Left renal cortex interstitium (tissue), 4 donors: ENCODE measurements at places on chromosomes 6 and 20. TPM values are rescaled to one million over a fixed set of nuclear protein-coding genes. Genes with fewer than 3 reads are reported as not detected.

ERVFRD-1 gene
- polyA plus RNA-seq: 0.32 TPM

DNA sequence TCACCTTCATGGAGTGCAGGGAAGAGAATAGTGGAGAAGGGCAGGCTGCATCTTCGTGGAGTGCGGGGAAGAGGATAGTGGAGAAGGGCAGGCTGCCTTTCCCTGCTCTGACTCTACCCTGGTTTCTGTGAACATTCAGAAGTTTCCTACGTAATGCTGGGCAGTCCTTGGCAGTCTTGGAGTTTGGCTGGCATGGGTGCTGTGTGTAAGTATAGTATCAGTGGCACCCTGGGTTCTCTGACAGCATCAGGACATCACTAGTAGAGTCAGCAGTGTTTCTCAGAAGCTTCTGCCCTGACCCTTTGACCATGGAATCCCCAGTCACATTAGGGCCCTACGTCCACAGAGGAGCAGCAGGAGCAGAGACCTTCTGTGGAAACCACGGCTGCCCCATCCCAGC lies 352.9 kb downstream of the NRN1 start:
- no peak for DNase-seq

- no peak for DNase-seq
Observed at GRCh38 chr6:118580585-118581419, 32.7 kb downstream of the PLN start.

DNA sequence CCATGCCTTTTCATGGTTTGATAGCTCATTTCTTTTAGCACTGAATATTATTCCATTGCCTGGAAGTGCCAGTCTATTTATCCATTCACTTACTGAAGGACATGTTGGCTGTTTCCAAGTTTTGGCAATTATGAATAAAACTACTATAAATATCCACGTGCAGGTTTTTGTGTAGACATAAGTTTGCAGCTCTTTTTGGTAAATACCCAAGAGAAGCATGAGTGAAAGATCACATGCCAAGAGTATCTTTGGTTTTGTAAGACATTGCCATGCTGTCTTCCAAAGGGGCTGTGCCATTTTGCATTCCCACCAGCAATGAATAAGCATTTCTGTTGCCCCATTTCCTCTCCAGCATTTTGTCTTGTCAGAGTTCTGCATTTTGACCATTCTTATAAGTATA lies 120.9 kb downstream of the MANEA start:
- DNase-seq: no peak

TRDN gene
- 2.2 TPM for polyA plus RNA-seq

RSPO4 gene
- polyA plus RNA-seq: 0.93 TPM

GRCh38 chr6:3664625-3665041 lies 86.9 kb downstream of the PXDC1 start:
- peak; percentile 48 for DNase-seq

DNA sequence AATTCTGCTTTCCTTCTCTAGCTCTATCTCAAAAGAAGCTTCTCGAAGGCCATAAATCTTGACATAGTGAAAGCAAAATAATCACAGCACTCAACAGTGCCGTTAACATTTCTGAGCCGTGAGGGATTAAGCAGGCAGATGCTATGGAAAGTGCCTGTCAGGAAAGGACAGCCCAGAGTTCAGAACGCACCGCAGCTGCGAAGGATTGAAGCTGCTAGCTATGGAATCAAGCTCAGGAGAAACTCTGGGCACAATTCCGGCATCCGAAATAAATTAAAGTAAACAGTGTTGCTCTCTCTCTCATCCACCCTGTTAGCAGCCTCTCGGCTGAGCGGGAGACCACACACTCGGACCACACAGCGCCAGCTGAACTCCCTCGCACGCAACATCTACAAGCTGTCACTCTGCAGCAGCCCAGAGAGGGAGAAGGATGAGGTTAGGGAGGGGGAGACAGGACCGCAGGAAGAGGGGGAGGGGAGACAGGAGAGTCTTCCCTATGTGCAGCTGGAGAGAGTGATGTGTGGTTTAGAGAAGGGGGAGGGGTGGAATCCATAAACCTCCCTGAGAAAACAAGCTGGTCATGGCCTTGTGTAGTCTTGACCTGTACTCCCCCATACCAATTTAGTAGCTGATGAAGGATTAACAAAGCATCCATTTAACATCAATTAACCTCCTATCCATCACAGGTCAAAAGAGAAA lies 9.0 kb downstream of the EXOC2 start:
- peak; percentile 75 for DNase-seq

DNA sequence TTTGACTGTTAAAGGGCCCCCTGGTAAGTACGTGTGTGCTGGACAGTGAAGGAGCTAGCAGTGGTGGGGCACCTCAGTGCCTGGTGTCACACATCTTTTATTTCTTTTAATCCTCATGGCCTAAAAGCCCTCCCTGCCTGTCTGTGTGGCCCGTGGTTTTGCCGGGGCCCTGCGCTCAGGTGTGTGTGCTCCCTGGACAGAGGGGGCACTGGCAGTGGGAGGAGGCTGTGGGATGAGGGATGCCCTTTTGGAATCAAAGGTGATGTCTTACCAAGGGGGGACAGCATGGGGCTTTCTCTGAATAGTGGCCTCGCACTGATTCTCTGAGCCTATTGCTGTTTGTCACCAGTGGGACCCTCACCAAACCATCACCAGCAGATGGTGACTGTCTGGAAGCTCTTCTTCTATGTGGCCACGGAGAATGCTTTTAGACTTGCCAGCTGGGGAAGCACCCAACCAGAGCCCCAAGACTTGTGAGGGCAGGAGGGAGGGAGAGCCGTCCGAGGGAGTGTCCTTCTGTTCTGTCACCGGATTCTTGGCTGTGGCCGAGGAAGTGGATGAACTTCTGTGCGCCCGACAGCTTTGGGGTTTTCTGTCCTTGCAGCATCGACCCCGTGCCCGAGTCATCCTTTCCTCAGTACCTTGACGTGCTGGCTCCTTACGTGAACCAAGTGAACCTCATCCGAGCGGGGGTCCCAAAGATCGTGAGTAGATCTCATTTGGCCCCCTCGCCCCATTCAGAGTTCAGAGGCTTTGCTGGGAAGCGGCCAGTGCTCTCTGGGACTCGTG lies 18.1 kb downstream of the PNLDC1 start:
- DNase-seq: no peak

DNA sequence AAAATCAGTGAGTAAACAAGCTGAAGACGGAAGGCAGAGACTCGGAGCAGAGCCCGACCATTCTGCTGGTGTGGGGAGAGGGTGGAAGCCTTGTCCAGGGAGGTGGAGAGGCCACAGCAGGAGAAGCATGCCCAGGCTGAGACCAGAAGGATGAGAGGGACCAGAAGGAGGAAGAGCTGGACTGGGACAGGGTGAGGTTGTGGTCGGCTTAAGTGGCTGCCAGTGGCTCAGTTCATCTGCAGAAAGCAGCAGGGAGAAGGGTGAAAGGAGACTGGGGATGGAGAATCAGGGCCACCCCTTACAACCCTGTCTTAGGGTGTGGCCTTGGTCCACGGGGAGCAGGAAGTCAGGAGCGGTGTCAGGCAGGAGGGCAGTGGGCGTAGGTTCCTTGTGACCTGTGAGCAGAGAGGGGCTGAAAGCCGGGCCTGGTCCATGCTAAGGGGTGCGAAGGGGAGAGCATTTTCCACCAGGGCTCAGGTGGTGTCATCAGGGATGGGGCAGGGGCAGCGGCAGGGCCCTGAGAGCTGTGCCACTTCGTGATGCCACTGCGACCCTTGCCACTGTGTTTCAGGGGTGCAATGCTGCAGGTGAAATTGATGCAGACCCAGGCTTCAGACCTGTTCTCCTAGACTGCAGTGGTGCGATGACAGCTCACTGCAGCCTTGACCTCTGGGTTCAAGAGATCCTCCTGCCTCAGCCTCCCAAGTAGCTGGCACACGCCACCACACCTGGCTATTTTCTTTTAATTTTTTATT lies 81.1 kb downstream of the TTLL2 start:
- DNase-seq: no peak

ARID1B gene
- 68.2 TPM for polyA plus RNA-seq

GRCh38 chr6:35273822-35274559 lies 14.5 kb downstream of the ZNF76 start:
- DNase-seq: no peak

GRCh38 chr6:70112716-70113115 lies 190.2 kb downstream of the COL9A1 start:
- no peak for DNase-seq

- DNase-seq: no peak
Observed at GRCh38 chr6:80480421-80481157, 374.1 kb downstream of the BCKDHB start.

DNA sequence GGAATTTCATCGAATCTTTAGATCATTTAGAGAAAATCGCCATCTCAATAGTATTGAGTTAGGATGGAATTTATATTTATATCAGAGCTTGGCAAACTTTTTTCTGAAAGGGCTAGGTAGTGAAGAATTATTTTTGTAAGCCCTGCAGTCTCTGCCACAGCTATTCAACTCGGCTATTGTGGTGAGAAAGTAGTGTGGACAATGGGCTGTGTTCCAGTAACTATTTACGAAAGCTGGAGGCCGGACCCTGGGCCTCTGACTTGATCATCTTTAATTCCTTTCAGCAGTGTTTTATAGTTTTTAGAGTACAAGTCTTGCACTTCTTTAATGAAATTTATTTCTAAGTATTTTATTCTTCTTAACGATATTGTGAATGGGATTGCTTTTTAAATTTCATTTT lies 201.5 kb downstream of the FARS2 start:
- no peak for DNase-seq

PSORS1C1 gene
- 0.21 TPM for polyA plus RNA-seq

SLC22A3 gene
- polyA plus RNA-seq: 4.3 TPM

DNA sequence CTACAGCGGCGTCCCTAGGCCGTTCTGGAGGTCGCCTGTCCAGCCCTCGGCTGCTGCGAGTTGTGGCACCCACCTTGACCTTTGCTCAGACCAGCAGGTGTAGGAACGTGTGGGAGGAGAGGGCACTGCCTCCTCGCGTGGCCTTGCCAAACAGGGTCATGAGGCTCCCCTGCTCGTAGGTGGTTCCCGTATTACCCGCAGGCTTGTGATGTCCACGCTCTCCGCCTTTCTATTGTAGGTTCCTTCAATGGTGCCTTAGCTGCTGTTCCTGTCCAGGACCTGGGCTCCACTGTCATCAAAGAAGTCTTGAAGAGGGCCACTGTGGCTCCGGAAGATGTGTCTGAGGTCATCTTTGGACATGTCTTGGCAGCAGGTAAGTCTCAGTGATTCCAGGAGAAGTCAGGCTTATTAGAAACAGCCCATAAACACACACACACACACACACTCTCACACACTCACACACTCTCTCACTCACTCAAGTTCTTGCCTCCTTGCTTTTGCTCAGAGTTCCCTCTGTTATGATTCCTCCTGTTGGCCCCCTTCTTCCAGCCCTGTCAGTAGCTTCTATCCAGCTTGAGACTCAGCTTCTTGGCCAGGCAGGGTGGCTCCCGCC lies 942 bp downstream of the ACAT2 start:
- DNase-seq: no peak

MDFI gene
- 40.6 TPM for polyA plus RNA-seq

SLC16A10 gene
- polyA plus RNA-seq: 27.7 TPM

GSTA2 gene
- 0.19 TPM for polyA plus RNA-seq

GRCh38 chr6:154543628-154544027 lies 33.1 kb upstream of the CNKSR3 start:
- no peak for DNase-seq

DNA sequence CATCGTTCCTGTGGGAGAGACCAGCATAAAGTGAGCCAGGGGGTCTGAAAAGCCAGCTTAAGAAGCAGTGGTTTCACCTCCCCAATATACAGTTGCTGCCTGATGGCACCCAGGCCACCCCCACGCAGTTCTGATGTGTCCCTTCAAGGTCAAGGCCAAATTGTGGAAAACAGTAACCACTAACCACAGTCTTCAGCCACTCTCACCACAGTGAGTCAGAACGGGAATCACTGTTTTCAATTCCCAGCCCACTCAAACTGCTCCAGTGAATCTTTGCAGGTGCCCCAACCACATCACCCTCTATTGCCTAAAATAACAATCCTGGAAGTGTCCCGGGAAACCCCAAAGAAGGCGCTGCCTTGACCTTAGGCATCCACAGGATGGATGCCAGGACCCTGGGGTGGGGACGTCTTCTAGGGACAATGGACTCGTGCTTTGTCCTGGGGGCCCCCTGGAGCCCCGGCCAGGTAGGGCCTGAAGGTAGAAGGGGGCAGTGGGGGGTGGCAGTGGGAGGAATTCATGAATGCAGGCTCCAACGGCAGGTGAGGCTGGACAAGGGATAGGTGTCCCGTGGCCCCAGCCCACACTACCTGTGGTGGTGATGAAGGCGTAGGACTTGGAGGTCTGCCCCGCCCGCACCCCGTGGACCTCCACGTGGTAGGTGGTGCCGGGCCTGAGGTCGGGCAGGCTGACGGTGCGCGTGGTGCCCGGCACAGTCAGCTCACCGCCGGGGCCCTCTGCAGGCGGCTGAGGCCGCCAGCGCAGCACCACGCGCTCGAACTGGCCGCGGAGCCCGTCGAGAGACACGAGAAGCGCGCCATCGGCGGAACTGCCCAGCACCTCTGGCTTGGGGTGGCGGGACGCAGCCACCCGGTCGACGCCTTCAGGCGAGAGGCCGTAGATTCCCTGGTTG lies 22.2 kb downstream of the TNXB start:
- DNase-seq: no peak

C6orf15 gene
- not detected for polyA plus RNA-seq

DNA sequence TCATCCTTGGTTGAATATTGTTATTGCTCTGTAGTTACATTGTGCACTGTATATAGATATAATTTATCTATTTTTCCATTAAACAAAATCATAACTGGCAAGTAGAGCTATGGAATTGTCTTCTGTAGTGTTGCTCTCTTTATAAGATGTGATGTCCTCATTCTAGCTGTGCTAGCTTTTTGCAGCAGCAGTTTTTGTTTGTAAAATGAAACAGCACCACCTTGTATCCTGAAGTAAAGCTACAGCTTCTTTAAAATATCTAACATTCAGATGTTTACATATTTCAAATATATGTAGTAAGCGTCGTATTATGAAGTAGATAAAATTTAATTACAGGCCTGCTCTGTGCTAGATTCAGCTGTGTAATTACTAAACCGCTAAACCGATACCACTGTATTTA lies 328.8 kb upstream of the MANEA start:
- DNase-seq: no peak

DNA sequence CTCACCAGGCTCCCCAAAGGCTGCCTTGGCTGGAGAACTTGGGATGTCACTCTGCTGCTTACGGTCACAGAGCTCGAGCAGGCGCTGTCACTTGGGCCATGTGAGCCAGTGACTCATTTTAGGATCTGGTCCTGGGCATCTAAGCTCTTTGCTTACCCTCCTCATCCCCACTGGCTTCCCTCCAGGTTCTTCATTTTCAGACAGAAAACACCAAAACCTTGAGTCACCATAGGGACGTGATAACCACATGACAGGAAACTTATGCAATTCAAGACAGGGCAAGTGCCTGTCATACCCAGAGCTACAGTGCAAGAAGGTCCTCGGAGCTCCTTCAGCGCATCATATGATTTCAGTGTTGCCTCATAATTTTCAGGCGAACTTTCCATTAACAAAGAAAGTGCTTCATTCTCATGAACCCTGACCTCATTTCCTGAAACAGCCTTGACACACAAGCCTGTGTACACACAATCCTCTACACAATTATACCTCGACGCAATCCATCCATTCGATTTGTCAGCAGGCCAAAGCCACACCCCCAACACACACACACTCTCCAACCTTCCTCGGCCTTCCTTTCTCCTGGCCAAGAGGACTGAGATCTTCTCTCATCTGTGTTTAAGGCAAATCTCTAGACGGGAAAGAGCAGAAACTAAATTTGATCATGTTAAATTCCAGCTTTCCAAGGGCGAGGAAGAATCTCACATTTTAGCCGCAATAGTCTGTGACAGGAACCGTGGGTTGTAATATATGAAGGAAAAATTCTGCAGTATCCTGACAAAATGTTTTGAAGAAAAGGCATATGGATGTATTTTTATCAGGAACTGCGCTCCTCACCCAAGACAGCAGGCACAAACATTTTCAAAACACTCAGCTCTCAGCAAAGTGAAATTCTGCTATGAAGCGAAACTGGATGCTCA lies 25.3 kb downstream of the TBC1D7 start:
- no peak for DNase-seq

MAFB gene
- 137 TPM for polyA plus RNA-seq

FGD2 gene
- 1.7 TPM for polyA plus RNA-seq
